Karpas-422 (cell line): ENCODE measurements at places on chromosomes 13 and 19. TPM values are rescaled to one million over a fixed set of nuclear protein-coding genes. Genes with fewer than 3 reads are reported as not detected.

The LMTK3 gene
- 0.54 TPM in 1 of 2 replicates, not detected in the other for total RNA-seq

GRCh38 chr13:99151516-99151915 is 49.1 kb upstream of the UBAC2 start:
- no peak for DNase-seq

GRCh38 chr13:46572752-46573431 is 19.9 kb downstream of the LRCH1 start:
- DNase-seq, result no peak

The CDX2 gene
- not detected in 2 replicates for total RNA-seq

- DNase-seq, result no peak
These were observed 6.0 kb downstream of the TMED1 start for GRCh38 chr19:10829967-10830366.

The CEACAM21 gene
- total RNA-seq, result not detected in 2 replicates

GRCh38 chr13:111123221-111123620 is 8.1 kb downstream of the ARHGEF7 start:
- no peak for DNase-seq

The BORCS8 gene
- total RNA-seq, result 6.6 and 12.3 TPM in 2 replicates

The ZNF497 gene
- 1.1 and 3.0 TPM in 2 replicates for total RNA-seq

GRCh38 chr13:60679131-60679530 is 282.1 kb downstream of the TDRD3 start:
- DNase-seq, result no peak

The LINGO3 gene
- not detected in 2 replicates for total RNA-seq

The CEACAM1 gene
- 0.56 and 3.5 TPM in 2 replicates for total RNA-seq

DNA sequence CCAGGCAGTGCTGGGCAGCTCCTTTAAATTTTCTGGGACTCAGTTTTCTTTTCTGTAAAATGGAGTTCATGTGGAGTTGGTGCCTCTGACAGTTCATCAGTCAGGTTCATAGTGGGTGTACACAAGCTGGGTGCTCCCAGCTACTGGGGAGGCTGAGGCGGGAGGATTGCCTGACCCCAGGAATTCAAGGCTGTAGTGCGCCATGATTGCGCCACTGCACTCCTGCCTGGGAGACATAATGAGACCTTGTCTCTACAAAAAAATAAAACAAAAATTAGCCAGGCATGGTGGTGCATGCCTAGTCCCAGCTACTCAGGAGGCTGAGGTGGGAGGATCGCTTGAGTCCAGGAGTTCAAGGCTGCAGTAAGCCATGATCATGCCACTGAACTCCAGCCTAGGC is 21.1 kb downstream of the IQCN start:
- DNase-seq, result no peak

DNA sequence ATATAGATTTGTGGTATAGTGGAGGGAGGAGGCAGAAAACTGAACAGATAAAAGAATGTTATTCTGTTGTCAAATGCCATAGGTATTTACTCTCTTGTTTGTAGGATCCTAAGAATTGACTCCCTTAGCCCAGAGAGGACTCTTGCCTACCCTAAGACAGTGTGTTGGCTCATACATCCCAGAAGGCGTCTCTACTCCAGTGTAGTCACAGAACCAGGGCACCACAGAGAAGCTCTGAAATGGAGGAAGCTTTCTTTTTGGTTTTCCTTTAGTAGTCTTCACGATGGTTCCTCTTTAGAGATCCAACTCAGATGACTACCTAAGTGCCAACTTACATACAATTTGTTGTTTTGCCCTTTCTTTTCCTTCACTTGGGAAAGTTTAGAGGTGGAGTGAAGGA is 14.0 kb downstream of the GPR183 start:
- no peak for DNase-seq

DNA sequence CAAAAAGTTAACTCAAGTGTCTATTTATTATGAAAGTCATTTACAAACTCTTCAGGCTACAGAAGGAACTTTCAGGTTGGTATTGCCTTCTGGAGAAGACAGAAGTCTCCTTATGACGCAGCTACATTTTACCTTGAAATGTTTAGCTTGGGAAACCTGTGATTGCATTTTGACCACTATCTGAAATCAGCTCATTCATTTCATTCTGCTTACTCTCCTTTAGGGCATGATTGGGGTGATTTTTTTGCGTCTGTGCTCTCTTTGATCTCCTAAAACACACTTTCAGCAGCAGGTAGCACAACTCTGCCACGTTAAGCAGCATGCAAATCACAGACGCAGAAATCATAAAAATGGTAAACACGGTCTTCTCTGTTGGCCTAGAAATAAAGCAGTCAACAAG is 9.6 kb downstream of the GJB6 start:
- no peak for DNase-seq

DNA sequence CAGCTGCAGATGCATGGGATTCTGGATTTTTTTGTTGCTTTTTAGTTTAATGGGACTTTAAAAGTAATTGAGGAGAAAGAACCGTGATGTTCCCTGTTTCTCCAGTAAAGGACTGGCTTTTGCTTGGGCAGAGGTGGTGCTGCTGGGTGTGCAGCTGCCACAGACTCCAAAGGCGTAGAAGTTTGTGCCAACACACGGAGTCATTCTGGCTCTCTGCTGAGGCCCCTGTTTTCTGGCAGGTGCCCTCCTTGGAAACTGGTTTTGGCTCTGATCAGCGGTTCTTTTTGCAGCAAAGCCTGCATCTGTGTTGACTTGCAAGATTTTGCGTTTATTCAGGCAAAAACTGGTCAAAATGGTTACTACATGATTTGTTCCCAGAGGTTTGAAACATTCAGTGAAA is 16.0 kb upstream of the QTRT1 start:
- DNase-seq, result no peak
